ENCODE measurements at places on chromosomes 3 and 15.
A peak's percentile ranks its signal among the peaks of the same experiment; 100 is the strongest.

GRCh38 chr3:124121379-124122312, 129.7 kb upstream of the ROPN1 start:
- DNase-seq = no peak

- DNase-seq = no peak
Measured at GRCh38 chr15:29566914-29567313, 255.4 kb downstream of the TJP1 start.

GRCh38 chr3:25911525-25912295, 121.8 kb downstream of the OXSM start:
- peak; percentile 2 for DNase-seq

DNA sequence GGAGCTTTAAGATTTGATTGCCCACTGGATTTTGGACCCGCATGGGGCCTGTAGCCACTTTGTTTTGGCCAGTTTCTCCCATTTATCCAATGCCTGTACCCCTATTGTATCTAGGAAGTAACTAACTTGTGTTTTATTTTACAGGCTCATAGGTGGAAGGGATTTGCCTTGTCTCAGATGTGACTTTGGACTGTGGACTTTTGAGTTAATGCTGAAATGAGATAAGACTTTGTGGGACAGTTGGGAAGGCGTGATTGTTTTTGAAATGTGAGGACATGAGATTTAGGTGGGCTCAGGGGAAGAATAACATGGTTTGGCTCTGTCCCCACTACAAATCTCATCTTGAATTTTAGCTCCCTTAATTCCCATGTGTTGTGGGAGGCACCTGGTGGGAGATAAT, 30.7 kb upstream of the NECTIN3 start:
- DNase-seq = no peak

- DNase-seq = no peak
Measured at GRCh38 chr3:171956705-171957104, 82.7 kb upstream of the FNDC3B start.

- DNase-seq = no peak
Measured at GRCh38 chr3:166324401-166324800, 487.2 kb upstream of the BCHE start.

DNA sequence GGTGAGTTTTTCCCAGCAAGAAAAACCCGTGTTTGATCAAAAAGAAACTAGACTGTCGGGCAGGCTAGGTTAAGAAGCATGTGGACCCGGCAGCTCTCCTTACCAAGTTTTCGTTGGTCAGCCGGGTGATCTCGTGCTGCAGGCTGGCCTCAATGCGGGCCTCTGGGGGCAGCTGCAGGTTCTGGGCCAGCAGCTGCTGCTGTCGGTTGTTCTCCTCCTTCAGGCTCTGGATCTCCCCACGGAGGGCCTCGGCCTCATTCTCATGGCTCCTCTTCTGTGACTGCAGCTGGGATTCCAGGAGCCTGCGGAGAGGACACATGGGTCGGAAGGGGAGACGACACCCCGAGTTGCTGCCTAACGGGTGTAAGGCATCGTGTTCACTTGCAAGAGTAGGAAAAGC, 44.5 kb upstream of the MYO5C start:
- no peak for DNase-seq
